ENCODE measurements at places on chromosomes 3 and 15.

DNA sequence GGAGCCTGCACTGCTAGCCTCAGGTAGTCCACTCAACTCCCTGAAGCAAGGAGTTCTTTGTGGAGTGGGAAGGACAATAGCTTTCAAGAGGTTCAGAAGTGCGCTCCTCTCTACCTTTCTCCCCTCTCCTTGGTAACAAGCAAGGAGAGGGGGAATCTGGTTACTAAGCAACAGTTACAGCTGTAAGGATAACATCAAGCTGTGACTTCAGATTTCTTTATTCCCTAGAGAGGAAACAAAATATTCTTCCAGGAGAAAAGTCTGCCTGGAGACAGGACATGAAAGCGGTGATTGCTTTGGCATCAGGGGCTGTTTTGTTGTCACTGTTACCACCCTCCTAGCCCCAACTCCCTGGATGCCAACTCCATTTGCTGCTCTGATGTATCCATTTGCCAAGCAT, 70.4 kb downstream of the TRANK1 start:
- no peak overlapping the region for H3K27ac ChIP-seq
- H3K4me1 ChIP-seq, result peaks cover 32% of the 10 kb centered on the region
- no peak for DNase-seq

DNA sequence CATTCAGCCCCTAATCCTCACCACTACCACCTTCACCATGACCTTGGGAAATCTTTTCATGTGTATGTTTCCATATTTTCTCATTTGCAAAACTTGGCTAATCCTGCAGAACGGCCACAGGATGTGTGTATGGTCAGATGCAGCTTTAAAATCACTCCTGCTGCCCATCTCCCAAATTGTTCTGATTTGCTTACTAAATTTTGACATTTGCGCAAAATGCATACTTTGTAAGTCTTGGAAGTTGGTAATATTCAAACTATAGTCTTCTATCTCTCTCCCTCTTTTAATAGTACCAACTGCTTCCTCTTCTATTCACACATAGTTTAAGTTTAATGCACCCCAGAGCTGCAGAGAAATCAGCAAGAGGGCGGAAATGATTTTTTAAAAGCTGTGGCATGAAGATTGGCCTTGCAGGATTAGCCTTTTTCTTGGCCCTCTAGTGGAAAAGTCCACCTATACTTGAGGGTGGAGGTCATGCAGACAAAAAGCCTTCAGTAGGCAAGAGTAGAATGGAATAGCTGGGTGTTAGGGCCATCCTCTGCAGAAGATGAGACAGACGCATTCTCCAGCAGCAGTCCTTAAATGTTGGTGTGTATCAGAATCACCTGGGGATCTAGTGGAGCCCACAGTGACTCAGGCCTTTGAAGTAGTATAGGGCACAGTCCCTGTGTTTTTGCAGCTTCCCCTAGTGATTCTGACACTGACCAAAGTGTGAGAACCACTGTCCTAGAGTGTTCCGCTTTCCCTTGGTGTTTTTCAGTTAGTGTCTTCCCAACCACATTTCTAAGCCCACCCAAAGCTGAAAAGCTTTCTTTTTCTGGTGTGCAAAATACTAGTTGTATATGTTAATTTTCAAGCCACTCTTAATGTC, 181.7 kb downstream of the CHST2 start:
- no peaks in the 10 kb centered on the region for H3K36me3 ChIP-seq
- no peak overlapping the region for H3K4me3 ChIP-seq
- DNase-seq, result no peak
- H3K27me3 ChIP-seq, result no peaks in the 10 kb centered on the region

DNA sequence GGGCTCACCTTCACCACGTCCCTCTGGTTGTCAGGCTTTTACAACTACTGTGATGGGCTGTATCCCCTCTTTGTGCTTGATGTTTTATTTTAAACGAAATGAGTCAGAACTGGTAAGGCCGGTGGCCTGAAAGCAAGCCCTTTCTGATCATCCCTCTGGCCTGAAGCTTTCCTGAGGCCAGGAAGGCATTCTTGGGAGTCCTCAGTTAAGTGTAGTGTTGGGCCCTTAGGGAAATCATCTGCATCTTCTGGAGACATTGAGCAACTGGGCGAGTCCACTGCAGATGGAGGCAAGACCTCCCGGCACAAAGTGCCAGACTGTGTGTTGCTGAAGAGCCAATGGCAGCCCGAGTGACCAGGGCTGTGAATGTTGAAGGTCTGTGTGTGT, 33.0 kb upstream of the AMOTL2 start:
- H3K4me3 ChIP-seq, result no peak overlapping the region
- peaks cover 59% of the 10 kb centered on the region for H3K27me3 ChIP-seq
- DNase-seq, result no peak
- no peak overlapping the region for H3K27ac ChIP-seq
- peaks cover 4% of the 10 kb centered on the region for H3K36me3 ChIP-seq
- peaks cover 3% of the 10 kb centered on the region for H3K4me1 ChIP-seq

DNA sequence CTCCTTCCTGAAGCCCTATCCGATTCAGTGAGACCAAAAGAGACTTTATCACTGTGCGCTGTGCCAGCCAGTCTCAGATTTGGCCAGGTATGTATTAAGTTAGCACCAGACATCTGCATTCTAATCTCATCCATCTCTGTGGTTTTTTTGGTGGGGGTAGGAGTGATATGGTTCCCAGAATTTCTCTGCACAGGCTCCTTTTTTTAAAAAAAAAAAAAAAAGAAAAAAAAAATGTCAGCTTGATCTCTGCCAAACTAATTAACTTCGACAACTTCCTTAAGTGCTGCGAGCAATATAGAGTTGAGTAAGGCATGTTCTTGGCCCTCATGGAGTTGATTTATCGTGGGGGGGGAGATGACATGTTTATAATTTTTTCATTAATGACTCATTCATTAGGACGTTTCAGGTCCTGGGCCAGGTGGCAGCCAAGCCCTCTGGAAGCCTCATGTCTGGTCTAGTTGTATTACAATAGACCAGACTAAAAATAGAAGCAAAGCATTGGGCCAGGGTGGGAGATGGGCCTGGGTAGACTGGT, 12.9 kb downstream of the SLCO3A1 start:
- H3K4me1 ChIP-seq, result peaks cover 69% of the 10 kb centered on the region
- H3K27me3 ChIP-seq, result no peaks in the 10 kb centered on the region
- no peak overlapping the region for H3K27ac ChIP-seq
- H3K4me3 ChIP-seq, result no peak overlapping the region
- no peak for DNase-seq
- no peaks in the 10 kb centered on the region for H3K36me3 ChIP-seq

GRCh38 chr15:88625943-88626741, 5.0 kb downstream of the AEN start:
- H3K27me3 ChIP-seq, result no peaks in the 10 kb centered on the region
- peak overlapping the region; percentile 43 for H3K4me3 ChIP-seq
- DNase-seq, result no peak
- peaks cover 83% of the 10 kb centered on the region for H3K4me1 ChIP-seq
- H3K36me3 ChIP-seq, result peaks cover 80% of the 10 kb centered on the region

GRCh38 chr3:134148534-134148933, 102.1 kb downstream of the RYK start:
- H3K4me3 ChIP-seq, result no peak overlapping the region
- H3K36me3 ChIP-seq, result peaks cover 18% of the 10 kb centered on the region
- DNase-seq, result no peak
- H3K27ac ChIP-seq, result no peak overlapping the region

DNA sequence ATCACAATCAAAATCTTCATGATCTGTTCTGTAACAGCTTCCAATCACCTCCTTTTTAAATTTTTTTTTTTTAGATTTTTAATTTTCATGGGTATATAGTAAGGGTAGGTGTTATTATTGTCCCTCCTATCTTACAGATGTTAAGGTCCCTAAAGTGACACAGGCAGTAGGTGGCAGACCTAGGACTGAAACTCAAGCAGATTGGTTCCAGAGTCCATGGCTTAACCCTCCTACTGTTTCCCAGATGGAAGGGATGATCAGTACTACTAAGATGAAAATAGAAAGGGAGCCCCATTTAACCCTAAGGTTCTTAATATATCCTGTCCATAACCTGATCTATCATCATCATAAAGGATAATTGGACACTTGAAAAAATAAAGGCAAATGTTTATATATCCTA, 57.1 kb downstream of the CHAC1 start:
- no peak for DNase-seq
- peaks cover 22% of the 10 kb centered on the region for H3K36me3 ChIP-seq

- peaks cover 22% of the 10 kb centered on the region for H3K36me3 ChIP-seq
- DNase-seq, result no peak
- peaks cover 3% of the 10 kb centered on the region for H3K4me1 ChIP-seq
- H3K27ac ChIP-seq, result no peak overlapping the region
These were observed 12.7 kb upstream of the LXN start for GRCh38 chr3:158685159-158685558.

DNA sequence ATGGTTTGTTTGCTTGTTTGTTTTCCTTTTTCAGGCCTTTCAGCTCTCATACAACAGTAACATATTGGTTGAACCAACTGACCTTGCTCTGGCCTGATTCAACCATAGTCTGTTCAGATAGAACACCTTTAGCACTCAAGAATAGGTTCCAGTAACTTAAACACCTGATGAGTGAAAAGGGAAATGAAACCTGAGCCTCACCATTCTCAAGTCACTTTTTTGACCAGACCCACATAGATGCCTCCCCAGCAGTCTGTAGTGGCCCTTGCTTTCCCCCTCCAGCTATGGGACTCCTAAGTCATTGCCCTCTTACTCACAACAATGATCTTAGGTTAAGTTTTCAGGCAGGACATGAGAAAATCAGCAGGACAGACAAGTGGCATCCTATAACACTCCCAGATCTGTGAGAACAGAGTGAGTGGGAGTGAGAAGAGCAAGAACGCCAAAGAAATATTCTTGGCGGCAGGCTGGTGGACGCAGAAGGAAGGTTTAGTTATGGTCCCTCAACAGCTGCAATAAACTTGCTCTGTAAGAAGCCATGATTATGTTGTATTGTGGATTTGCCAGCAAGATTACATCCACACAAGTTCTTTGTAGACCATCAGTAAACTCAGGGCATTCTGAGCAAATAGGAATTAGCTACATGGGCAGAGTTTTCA, 367.5 kb downstream of the MECOM start:
- no peak for DNase-seq
- no peaks in the 10 kb centered on the region for H3K4me1 ChIP-seq
- no peaks in the 10 kb centered on the region for H3K36me3 ChIP-seq
- no peak overlapping the region for H3K27ac ChIP-seq

DNA sequence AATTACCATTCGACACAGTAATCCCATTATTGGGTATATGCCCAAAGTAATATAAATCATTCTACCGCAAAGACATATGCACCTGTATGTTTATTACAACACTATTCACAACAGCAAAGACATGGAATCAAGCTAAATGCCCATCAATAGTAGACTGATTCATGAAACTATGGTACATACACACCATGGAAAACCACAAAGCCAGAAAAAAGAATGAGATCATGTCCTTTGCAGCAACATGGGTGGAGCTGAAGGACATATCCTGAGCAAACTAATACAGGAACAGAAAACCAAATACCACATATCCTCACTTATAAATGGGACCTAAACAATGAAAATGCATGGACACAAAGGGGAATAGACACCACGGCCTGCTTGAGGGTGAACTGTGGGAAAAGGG, 11.1 kb upstream of the MCF2L2 start:
- H3K27me3 ChIP-seq, result no peaks in the 10 kb centered on the region
- no peak overlapping the region for H3K4me3 ChIP-seq
- peaks cover 29% of the 10 kb centered on the region for H3K4me1 ChIP-seq
- DNase-seq, result no peak

DNA sequence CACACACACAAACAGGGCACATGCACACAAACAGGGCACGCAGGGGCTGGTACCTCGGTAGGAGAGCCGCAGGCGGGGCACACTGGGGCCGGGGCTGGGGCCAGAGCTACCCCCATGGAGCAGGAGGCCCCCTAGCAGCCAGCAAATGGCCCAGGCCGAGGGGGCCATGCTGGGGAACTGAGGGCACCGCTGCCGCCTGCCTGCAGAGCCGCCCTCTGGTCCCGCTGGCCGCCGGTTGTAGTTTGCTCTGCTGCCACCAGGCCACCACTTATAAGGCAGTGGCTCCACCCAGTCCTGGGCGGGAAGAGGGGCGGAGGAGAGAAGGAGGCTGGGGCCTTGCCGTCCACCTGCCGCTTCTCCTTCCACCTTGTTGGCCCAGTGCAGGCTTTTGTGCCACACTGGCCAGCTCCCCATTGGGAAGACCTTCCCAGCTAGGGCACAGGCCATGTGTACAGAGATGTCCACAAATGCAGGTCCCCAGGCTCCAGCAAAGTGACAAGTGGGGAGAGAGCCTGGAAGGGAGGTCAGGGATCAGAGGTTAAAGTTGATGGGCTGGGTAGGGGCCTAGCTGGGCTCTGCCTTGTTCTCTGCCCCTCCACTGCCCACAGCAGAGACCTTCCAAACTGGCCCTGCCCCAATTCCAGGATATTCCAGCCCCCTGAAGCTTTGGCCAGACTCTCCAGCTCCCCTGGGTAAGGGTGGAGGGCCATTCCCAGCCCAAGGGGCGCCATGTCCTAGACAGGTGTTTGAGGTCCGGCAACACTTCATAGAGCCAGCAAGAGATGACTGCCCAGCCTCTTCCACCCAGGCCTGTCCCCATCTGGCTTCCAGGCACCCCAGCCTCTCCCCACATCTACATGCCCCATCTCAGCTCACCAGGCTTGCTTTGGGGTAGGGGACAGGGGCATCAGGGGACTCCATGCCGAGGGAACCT, at the start of gene SEMA3G:
SEMA3G (minus strand) TSS at position 244 of the 934 bp plus-strand sequence; CDS start at position 168, 76 bp downstream.
- H3K27ac ChIP-seq, result no peak within 1 kb of the TSS
- no peaks in the 10 kb centered on the region for H3K36me3 ChIP-seq
- DNase-seq, result peak; percentile 89
- H3K4me1 ChIP-seq, result no peaks in the 10 kb centered on the region
- H3K27me3 ChIP-seq, result no peaks in the 10 kb centered on the region

- H3K27ac ChIP-seq, result no peak overlapping the region
- no peak for DNase-seq
- H3K36me3 ChIP-seq, result no peaks in the 10 kb centered on the region
These were observed 78.3 kb downstream of the NAALADL2 start for GRCh38 chr3:174937478-174937877.

DNA sequence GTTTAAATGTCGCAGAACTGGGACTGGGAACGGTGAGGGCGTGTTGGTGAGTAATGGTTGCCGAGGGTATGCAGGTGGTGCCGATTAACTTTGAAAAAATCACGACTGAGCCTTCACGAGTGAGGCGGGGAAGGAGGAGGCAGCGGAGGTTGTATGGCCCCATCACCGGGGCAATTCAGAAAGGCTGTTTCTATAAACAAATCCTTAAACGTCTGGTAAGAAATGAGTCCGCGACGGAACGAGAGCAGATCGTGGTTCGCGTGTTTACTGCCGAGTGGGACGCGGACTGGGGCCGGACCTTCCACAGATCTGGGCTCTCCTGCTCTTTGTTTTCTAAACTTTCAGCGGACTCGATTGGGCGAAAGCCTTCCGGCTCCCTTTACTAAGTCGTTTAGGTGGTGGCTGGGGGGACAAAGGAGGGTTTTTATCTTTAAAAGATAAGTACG, 2.7 kb downstream of the IGF1R start:
- peaks cover 37% of the 10 kb centered on the region for H3K4me1 ChIP-seq
- H3K4me3 ChIP-seq, result peak overlapping the region; percentile 89
- peaks cover 3% of the 10 kb centered on the region for H3K36me3 ChIP-seq
- H3K27ac ChIP-seq, result peak overlapping the region; percentile 91
- H3K27me3 ChIP-seq, result peaks cover 12% of the 10 kb centered on the region
- peak; percentile 57 for DNase-seq

- DNase-seq, result no peak
- H3K36me3 ChIP-seq, result peaks cover under 1% of the 10 kb centered on the region
- H3K4me3 ChIP-seq, result no peak overlapping the region
These were observed 21.3 kb upstream of the KPNA4 start for GRCh38 chr3:160586679-160587078.

GRCh38 chr3:127614928-127615589, 13.9 kb upstream of the PODXL2 start:
- no peak overlapping the region for H3K27ac ChIP-seq
- H3K36me3 ChIP-seq, result peaks cover 87% of the 10 kb centered on the region
- H3K4me1 ChIP-seq, result no peaks in the 10 kb centered on the region
- H3K27me3 ChIP-seq, result no peaks in the 10 kb centered on the region
